Tibial nerve (tissue), 4 donors: ENCODE measurements at places on chromosomes 3 and 15. TPM values are rescaled to one million over a fixed set of nuclear protein-coding genes. Genes with fewer than 3 reads are reported as not detected.

Gene GOLGA8J
- total RNA-seq = not detected

Gene ST8SIA2
- total RNA-seq = not detected

Gene LRRC49
- 9.0 TPM for total RNA-seq

Gene FGF7
- total RNA-seq = 102 TPM

Gene PPCDC
- total RNA-seq = 42.3 TPM

Gene PARP15
- total RNA-seq = 1.2 TPM

- no peaks in the 10 kb centered on the region for H3K27me3 ChIP-seq
- no peak overlapping the region for H3K27ac ChIP-seq
- no peaks in the 10 kb centered on the region for H3K4me1 ChIP-seq
- no peak overlapping the region for H3K4me3 ChIP-seq
Measured at GRCh38 chr3:187964760-187965159, 189.2 kb upstream of the LPP start.

GRCh38 chr3:46186471-46187340, 21.4 kb downstream of the CCR1 start:
- H3K27ac ChIP-seq = no peak overlapping the region
- H3K4me1 ChIP-seq = no peaks in the 10 kb centered on the region

GRCh38 chr3:42336103-42336502, 70.1 kb upstream of the CCK start:
- no peak overlapping the region for H3K4me3 ChIP-seq
- no peak for DNase-seq
- H3K27me3 ChIP-seq = no peaks in the 10 kb centered on the region
- H3K36me3 ChIP-seq = no peaks in the 10 kb centered on the region
- H3K4me1 ChIP-seq = no peaks in the 10 kb centered on the region

- no peaks in the 10 kb centered on the region for H3K27me3 ChIP-seq
- H3K4me3 ChIP-seq = no peak overlapping the region
- H3K27ac ChIP-seq = no peak overlapping the region
- no peaks in the 10 kb centered on the region for H3K36me3 ChIP-seq
Measured at GRCh38 chr3:46120983-46121382, 87.1 kb downstream of the CCR1 start.

DNA sequence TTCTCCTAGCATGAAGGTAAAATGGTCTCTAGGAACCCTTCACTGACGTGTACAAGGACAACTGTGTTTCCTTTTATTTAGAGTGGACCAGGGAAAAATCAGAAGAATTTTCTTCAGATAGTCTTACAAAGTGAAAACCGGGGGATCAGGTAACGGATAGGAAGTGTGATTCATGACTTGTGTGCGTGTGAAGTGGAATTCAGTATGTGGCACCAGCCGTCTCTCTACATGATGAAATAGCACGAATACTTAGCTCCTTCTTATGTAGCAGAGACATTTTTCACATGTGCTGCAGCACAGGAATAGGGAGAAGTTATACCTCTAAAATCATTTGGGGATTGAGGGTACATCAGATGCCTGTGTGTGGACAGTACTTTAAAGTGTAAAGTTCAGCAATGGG, 159.2 kb downstream of the MEX3B start:
- no peak for DNase-seq
- no peak overlapping the region for H3K4me3 ChIP-seq
- H3K27ac ChIP-seq = no peak overlapping the region

- H3K4me1 ChIP-seq = no peaks in the 10 kb centered on the region
- H3K27ac ChIP-seq = no peak overlapping the region
- no peaks in the 10 kb centered on the region for H3K36me3 ChIP-seq
- H3K27me3 ChIP-seq = no peaks in the 10 kb centered on the region
- H3K4me3 ChIP-seq = no peak overlapping the region
Measured at GRCh38 chr3:14539384-14539741, 779 bp downstream of the GRIP2 start.

DNA sequence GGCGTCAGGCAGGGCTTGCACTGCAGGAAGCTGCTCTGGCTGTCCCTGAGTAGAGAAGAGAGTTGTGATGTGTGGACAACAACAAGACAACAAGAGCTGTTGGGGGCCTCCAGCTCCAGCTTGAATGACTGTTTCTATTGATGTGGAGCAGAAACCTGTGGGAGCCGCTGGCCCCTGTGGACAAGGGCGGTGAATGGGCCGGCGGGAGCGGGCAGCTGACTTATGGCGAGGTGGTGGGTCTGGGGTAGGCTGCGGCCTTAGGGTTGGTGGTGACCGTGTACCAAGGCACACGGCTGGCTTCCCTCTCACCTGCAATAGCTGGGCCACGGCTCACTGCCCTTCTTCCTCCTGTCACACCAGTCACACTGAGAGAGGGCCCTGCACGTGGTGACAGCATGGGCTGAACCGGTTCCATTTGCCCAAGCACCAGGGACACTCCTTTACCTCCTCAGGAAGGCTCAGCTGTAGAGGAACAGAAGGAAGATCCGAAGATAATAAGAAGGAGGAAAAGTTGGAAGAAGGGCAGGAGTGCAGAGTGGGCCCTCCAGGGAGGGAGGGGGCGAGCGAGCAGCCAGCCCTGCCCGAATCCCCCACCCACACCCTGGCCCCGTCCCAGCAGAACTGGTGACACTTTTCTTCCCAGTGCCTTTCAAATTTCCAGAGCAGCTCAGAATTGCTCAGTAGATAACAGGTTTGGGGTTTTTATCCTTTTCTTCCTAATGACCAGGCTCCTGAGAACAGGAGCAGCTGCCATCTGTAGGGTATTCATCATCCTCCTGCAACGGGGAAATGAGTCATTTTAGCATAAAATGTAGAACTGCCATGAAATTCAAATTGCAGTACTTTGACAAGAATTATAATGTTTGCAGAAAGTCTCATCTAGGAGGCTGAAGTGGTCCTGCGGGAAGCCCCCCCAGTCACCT, 136.9 kb downstream of the TJP1 start:
- no peaks in the 10 kb centered on the region for H3K36me3 ChIP-seq
- no peak overlapping the region for H3K27ac ChIP-seq
- no peak for DNase-seq
- no peaks in the 10 kb centered on the region for H3K27me3 ChIP-seq
- H3K4me3 ChIP-seq = no peak overlapping the region

- peak; percentile 79 for DNase-seq
- H3K27me3 ChIP-seq = no peaks in the 10 kb centered on the region
- H3K27ac ChIP-seq = peak overlapping the region; percentile 77
- peaks cover 5% of the 10 kb centered on the region for H3K36me3 ChIP-seq
- H3K4me3 ChIP-seq = no peak overlapping the region
- peaks cover 30% of the 10 kb centered on the region for H3K4me1 ChIP-seq
Measured at GRCh38 chr15:75661100-75661755, 13.5 kb downstream of the SNX33 start.

- H3K4me1 ChIP-seq = peaks cover 31% of the 10 kb centered on the region
- no peak overlapping the region for H3K4me3 ChIP-seq
- H3K27ac ChIP-seq = peak overlapping the region; percentile 53
- peak; percentile 16 for DNase-seq
- no peaks in the 10 kb centered on the region for H3K27me3 ChIP-seq
- no peaks in the 10 kb centered on the region for H3K36me3 ChIP-seq
Measured at GRCh38 chr3:64992530-64993285, 304.9 kb upstream of the ADAMTS9 start.

DNA sequence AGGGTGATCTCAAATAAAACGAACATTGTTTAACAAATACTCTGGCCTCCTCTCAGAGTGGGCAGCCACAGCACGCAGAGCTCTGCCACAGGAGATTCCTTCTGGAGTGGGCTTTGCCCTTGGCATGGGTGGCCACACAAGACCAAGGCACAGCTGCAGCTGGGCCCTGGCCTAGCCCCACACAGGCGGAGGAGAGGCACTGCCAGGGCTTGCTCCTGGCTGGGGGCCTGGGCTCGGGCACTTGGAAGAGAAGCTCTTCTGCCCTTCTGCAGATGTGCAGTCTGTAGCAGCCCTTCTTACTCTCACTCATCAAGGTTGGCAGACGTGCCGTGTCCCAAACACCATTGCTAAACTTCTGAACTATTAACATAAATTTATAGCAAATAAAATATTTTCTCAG, 67.2 kb downstream of the CRTC3 start:
- H3K27ac ChIP-seq = peak overlapping the region; percentile 85
- no peak overlapping the region for H3K4me3 ChIP-seq
- no peaks in the 10 kb centered on the region for H3K27me3 ChIP-seq
- no peaks in the 10 kb centered on the region for H3K36me3 ChIP-seq
- DNase-seq = no peak

DNA sequence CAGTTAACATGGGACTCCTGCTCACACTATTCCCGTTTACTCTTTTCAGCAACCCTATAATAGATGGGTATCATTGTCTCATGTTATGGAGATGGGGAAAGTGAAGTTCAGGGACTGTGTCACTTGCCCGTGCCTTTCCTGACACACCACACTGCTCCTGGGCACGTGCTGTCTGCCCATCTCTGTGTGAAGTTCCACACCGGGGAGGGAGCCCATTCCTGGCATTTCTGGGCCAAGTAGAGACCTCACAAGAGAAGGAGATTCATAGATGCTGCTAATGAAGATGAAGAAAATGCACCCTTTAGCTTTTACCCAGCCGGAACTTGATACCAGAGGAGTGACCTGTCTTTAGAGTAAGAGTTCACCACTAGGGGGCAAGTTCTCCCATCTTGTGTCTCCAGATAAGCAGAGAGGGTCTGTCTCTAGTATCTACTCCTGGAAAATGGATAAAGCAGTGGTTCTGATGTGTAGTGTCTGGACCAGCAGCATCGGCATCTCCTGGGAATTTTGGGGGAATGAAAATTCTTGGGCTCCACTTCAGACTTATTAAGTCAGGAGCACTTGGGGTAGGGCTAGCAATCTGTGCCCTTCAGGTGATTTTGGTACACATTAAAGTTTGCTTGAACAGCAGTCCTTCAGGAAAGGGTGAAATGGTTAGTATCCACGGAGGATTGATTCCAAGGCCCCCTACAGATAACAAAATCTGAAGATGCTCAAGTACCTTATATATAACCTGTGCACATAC, 2.0 kb upstream of the TOPBP1 start:
- no peaks in the 10 kb centered on the region for H3K27me3 ChIP-seq
- no peaks in the 10 kb centered on the region for H3K4me1 ChIP-seq
- no peak for DNase-seq
- H3K4me3 ChIP-seq = no peak overlapping the region

DNA sequence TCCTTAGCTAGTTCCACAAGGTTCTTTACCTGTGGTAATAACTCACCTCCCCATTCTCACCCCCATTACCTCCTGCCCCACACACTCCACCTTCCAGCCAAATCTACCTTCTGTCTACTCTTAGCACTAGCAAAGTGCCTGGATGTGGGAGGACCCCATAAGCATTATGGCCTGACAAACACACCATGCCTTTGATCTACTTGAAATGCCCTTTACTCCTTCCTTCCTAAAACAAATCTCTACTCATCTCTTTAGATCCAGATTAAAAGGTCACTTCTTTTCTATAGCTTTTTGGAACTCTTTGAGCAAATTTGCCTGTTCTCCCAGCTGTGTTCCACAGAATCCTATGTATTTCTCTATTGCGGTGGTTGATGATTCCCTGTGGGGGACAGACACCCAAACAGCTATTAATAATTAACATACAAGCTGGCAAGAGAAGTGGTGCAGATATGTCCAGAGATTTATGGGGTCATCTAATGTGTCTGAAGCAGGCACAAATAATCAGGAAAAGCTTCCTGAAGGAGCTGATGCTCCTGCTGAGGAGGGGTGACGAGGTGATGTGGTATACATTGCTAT, 34.0 kb downstream of the DGKG start:
- no peaks in the 10 kb centered on the region for H3K36me3 ChIP-seq
- H3K27me3 ChIP-seq = no peaks in the 10 kb centered on the region
- H3K4me1 ChIP-seq = no peaks in the 10 kb centered on the region
- H3K4me3 ChIP-seq = no peak overlapping the region
- DNase-seq = no peak

- DNase-seq = no peak
- H3K27ac ChIP-seq = no peak overlapping the region
- H3K4me3 ChIP-seq = no peak overlapping the region
- H3K36me3 ChIP-seq = no peaks in the 10 kb centered on the region
- peaks cover 41% of the 10 kb centered on the region for H3K4me1 ChIP-seq
- no peaks in the 10 kb centered on the region for H3K27me3 ChIP-seq
Measured at GRCh38 chr15:63523306-63523990, 19.1 kb downstream of the USP3 start.
